ENCODE measurements at places on chromosomes 4 and X.

DNA sequence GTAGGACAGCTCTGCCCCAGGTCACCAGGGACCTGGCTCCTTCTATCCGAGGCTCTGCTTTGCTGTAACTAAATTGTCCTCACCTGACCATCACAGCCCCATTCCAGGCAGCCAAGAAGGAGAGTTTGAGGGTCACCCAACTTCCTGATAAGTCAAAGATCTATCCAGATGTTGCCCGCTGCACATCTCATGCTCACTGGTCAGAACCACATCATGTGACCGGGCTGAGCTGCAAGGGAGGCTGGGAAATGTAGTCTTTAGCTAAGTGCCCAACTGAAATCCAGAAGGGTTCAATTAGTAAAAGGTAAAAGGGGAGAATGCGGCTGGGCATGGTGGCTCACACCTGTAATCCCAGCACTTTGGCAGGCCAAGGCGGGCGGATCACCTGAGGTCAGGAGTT, 18.4 kb downstream of the HMX1 start:
- peak; percentile 23 for DNase-seq

DNA sequence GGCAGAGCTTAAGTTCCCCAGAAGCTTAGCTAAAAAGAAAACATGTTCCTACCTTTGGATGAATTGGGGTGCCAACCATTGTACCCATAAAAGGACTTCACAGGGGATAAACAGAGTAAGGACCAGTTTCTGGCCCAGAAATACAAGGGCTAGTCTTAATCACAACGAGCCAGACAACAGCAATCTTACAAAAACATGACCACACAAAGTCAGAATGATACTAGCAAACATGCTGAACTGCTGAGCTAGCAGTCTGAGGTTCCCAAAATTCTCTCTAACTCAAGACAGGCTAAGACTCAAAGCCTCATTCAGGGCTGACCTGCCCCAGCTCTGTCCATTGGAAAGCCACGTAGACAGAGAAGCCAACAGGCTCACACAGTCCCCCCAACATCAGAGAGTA, 40.3 kb downstream of the ATP11C start:
- no peak for DNase-seq

- no peak for DNase-seq
These were observed 24.0 kb downstream of the NPY2R start for GRCh38 chr4:155232432-155232831.

DNA sequence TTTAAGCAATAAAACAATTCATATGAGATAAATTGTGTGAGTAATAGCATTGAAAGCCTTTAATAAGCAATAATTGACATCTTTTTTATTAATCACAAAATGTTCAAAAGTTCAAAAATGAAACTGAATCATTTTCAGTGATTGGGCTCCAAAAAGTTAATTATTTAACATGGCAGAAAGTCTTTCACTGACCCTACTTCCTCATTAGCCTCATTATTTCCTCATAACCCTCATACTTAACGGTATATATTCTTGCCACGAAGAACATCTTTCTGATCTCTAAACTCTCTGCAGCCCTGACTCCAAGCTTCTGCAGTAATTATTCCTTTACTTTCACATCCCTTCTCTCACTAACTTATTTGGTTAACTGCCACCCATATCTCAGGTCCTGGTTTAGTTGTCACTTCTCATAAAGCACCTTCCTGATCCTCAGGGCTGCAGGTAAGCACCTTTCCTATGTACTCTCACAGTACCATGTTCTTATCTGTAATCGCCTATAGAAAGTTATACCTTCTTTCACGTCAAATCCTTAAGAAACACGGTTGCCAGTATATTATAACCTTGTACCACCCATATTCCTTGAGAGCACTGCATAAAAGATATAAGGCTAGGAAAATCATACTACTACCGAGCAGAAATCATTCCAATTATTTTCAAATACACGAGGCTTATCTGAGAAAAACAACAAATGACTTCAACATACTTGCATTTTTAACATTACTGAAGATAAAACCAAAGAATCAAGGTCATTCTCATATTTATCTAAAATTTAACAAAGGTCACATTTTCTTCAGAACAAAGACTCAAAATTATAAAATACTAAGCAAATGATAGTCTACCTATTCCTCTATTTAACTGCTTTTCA, 72.2 kb downstream of the PPP3CA start:
- no peak for DNase-seq

- no peak for DNase-seq
These were observed 350.0 kb upstream of the CTSO start for GRCh38 chr4:156303708-156304107.

- no peak for DNase-seq
These were observed 5.0 kb downstream of the F8A1 start for GRCh38 chrX:154890990-154891639.

DNA sequence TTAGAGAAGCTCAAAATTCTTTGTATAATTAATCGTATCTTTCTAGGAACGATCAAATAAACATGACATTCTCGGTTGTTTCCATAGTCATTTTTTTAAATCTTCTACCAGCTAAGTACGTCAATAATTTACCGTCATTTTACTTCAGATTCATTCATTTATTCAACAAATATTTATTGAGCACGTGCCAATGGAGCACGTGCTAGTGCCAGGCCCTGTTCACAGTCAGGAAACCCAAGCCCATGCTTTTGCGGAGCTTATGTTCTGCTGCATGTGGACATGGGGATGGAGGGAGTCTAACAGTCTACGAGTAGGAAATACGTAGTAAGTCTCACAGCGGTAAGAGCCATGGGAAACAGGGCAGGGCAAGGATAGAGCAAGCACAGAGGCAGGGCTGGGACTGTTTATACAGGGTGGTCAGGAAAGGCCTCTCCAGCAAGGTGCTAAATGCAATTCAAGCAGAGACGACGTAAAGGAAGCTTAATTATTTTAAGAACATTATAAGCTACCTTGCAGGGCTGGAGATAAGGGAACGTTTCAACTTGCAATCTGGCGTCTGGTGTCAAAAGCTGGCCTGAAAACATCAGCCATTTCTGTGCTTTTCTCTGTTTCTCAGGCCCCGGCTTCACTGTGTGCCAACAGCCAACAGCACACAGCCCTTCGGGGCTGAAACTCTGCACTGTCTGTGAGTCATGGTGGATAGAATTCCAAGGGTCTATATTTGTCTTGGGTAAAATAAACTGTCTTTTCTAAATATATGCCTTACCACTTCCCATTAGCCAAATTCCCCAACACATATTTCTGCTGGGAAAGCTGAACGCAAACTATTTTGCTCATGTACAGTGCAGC, 517.1 kb upstream of the ZFP42 start:
- DNase-seq: no peak

DNA sequence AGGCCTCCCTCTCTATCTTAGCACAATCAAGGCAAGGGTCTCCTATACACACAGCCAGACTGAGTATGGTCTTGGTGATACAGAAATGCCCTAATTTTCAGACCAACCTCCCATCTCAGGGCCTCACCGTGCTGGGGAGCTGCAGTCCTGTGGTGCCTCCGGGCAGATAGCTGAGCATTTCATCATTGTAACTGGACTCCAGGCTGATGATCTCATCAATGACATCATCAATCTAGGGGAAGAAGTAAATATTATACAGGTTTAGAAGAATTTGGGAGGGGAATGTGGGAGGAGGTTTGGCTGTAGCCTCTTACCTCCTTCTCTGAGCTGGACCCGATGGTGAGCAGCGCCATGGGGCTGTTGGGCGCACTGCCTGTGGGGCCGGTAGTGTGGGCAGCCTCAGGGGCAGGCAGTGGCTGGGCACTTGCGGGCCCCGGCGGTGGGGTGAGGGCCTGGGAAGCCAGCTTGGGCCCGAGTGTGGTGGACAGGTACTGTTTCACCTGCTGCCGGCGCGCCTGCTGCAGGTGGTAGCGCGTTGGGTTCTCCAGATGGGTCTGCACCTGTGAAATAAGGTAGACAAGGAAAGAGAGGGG, 5.2 kb downstream of the TFE3 start:
- DNase-seq: no peak

GRCh38 chr4:80156410-80156809, 40.9 kb upstream of the PRDM8 start:
- no peak for DNase-seq

DNA sequence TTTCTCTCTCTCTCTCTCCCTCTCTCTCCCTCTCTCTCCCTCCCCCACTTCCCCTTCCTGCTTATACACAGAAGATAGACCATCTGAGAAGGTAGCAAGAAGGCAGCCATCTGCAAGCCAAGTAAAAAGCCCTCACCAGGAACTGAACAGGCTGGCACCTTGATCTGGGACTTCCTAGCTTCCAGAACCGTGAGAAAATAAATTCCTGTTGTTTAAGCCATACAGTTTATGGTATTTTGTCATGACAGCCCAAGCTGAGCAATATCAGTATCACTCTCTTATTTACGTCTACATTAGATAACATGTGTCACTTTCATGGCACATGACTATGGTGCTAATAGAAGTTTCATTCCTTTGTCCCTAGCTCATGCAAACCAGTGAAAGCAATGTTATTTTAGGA, 581.1 kb downstream of the INPP4B start:
- no peak for DNase-seq

DNA sequence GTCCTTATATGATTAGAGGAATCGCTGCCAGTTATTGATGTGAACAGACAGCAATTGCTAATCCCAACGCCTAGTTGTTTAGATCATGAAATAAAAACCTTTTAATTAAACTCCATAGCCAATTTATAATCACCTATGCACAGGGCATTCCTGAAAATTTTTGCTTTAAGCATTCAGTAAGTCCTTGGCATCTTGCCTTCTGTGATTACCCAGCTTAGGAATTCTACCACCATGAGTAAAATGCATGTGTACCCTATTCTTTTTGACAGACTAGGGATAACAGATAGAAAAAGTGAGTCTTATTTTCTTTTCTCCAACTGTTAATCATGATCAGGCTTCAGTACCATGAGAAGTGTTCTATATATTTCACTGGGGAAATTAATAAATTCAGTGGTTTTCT, 995.3 kb upstream of the GRIA3 start:
- DNase-seq: no peak

GRCh38 chr4:8856835-8857621, 14.6 kb downstream of the HMX1 start:
- no peak for DNase-seq

- no peak for DNase-seq
These were observed 7.3 kb upstream of the SEL1L3 start for GRCh38 chr4:25870081-25870480.

GRCh38 chrX:124665621-124666400, 319.4 kb downstream of the SH2D1A start:
- no peak for DNase-seq

DNA sequence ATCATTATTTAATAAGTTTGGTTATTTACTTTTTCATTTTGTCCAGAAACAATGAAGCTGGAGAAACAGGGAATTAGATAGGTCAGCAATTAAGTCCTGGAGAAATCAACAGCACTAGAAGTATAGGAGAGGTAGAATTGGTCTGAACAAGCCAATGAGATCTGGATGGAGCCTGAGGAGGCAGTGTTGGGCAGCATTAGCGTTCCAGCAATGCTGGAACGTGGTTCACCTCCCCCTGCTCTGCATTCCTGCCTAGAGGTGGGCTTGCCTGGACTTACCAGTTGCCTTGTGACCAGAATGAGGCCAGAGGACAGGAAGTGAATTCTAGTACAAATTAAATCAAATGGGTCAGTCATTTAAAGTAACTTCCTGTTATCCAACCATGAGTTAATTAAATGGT, 4.6 kb downstream of the RASSF6 start:
- DNase-seq: peak; percentile 12

DNA sequence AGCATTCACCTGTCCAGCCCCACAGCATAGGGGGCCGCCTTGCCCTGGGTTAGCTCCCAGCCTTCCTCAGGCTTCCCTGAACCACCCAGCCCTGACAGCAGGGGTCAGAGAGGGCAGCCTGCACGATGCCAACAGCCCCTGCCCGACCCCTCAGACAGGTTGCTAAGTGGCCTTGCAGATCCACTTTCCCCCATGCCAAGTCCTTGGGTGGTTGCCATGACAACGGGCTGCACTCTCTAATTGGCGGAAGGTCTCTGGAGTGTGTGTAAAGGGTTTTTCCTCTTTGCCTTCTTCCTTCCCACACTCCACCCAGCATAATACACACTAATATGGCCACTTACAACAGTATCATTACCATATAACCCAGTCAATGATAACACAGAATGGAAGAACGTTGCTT, 99.6 kb upstream of the AFAP1 start:
- DNase-seq: no peak

DNA sequence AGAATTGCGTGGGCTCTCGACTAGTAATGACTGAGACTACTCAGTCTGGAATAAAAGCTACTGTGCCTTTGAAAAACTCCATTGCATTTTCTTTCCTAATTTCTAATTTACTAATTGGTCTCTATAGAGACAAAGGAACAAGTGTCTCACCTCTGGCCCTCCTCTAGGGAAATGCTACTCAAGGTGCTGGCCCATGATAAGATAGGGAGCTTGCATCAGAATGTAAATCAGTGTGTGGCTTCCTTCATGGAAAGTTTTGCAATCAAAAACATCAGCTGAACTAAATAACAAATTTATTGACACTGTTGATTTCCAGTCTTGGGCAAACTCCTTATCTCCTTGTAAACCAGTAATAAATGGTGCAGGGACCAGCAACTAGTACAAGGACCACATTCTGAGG, 81.8 kb downstream of the SRPX start:
- no peak for DNase-seq

DNA sequence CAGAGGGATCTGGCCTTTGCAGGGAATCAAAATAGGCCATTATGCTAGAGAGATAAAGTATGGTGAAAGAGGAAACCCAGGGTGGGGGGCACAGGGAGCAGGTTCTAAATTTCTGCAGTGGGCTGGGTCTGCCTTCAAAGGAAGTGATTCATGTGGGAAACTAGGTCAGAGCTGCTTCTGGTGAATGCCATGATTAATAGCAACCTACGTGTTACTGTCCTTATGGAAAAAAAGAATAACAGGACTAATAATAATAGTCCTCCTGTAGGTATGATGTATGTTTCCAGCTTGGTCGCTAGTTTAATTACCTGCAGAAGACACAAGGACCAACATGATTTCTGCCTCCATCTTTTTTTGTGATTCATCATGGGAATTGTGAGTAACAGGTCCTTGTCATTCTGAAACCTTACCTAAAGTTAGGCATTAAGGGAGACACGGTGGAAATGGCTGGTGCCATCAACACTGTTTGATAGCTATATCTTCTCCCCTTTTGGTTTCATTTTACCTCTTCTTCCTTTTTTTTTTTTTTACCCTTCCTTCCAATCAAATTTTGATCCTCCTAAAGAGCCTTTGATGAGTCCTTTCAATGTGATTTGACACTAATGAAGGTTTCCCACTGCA, 180.4 kb downstream of the CPEB2 start:
- no peak for DNase-seq

- DNase-seq: no peak
These were observed 4.3 kb downstream of the MGST2 start for GRCh38 chr4:139669890-139670289.

DNA sequence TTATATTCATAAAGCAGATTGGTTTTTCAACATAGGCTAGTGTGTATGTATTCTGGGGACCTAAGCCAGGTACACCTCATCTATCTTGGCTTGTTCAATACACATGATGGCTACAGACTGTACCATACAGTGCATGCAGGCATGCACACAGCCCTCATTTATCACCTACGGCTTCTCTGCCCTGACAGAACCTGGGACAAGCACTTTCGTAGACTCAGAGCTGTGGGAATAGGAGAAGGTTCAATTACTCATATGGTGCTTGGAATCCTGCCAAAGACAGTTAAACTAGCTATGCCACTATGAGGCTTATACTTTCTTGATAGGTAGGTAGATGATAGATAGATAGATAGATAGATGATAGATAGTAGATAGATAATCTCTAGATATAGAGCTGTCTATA, 457.2 kb downstream of the GALNTL6 start:
- DNase-seq: no peak

- peak; percentile 39 for DNase-seq
These were observed 78.2 kb downstream of the SH3BGRL start for GRCh38 chrX:81280148-81280547.

Measured in SK-MEL-5 (cell line).